ENCODE measurements at places on chromosomes 2 and 18.

DNA sequence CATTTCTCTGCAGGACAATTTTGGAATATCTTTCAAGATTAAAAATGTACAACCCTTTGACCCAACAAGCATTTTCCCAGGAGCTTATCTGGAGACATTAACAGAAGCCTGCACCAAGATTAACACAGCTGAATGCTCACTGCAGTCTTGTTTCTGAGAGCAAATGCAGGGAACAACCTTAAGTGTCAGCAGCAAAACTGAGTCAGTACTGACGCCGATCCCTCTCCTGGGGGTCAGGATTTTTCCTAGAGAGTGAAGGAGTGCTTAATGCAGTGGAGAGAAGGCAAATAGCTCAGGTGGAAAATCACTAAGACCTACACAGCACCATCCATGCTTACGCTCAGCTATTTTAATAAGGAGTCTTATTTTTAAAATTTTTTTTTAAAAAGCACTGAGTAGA is 42.8 kb upstream of the SGPP2 start:
- DNase-seq, result no peak

DNA sequence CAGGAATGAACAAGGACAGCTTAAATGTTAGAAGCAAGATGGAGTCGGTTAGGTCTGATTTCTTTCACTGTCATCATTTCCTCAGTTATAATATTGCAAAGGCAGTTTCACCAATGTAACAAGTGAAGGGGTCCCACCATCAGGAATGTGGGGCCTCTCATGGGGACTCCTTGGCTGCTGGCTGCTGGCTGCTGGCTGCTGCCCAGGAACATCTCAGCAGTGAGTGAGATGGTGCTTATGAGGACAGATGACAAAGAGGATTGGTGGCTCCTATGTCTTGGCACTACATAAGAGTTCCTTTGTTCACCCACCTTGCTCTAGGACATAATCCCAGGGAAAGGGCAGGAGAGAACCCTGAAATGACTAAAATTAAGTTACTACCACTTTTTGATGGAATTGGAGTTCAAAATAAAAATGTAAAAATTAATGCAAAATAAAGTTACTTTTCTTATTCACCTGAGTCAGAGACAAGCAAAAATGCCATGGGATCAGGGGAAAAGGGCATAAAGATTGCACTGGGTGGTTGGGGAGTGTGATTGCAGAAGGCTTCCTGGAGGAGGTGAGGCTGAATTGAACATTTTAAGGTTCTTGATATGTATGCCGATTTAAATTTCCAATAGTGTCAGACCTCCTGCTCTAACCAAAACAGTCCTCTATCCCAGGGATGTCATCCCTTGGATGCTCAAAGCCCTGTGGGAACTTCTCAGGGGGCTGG is 23.4 kb downstream of the TMEM177 start:
- DNase-seq, result no peak

DNA sequence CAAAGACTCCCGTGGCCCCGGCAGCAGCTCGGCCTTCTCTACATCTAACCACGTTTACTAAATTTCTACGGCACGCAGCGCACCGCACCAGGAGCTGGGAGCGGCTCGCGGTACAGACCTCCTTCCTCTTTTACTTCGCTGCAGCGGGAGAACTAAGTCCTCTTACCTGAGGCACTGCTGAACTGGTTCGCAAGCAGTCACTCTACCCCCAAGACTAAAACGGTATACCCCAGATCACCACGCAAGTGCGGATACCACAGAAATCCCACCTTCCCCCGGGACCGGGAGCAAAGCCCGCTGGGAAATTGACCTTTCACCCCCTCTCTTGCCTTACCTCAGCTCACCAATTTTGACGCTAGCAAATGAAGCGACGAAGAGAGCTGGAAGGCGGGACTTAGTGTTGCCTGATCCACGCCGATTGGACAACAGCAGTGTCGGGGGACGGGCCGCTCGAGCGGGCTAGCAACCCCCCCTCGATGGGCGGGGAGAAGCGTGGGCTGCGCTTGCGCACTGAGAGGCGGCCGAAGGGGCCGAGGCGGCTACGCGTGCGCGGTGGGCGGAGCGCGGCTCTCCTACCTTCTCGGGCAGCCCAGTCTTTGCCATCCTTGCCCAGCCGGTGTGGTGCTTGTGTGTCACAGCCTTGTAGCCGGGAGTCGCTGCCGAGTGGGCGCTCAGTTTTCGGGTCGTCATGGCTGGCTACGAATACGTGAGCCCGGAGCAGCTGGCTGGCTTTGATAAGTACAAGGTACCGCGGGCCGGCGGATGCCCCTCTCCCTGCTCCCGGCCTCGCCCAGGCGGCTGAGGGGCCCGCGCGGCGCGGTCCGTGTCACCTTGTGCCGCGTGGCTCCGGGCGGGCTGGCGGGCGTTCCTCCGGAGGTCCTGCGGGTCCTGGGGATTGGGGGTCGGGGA is at the start of gene SELENOI:
Gene SELENOI, plus strand, starts transcription at position 599 of the 909 bp plus-strand sequence. Its CDS starts 90 bp downstream, at position 689.
- DNase-seq, result peak; percentile 99

GRCh38 chr2:239536186-239536585 is 135.4 kb upstream of the HDAC4 start:
- DNase-seq, result no peak

DNA sequence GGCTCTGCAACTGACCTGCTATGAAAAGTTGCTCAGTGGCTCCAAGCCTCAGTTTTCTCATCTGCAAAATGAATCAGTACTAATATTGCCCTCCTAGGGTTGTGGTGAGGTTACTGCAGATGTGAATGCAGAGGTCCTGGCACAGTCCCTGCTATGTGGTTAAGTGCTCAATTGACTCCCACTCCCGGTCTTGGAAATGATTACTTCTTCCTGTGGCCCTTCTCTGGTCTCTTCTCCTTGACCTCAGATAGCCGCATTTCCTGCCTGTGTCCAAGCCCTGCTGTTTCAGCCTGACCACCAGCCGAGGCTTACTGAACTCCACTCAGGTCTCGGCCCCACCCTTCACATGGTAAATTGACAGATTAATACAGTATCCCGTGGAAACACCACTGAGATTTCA is 26.3 kb downstream of the CNGA3 start:
- no peak for DNase-seq

- DNase-seq, result no peak
These were observed 751.1 kb upstream of the FANCL start for GRCh38 chr2:58992062-58992706.

- DNase-seq, result no peak
These were observed 89.8 kb upstream of the BCL2L11 start for GRCh38 chr2:111030945-111031344.

DNA sequence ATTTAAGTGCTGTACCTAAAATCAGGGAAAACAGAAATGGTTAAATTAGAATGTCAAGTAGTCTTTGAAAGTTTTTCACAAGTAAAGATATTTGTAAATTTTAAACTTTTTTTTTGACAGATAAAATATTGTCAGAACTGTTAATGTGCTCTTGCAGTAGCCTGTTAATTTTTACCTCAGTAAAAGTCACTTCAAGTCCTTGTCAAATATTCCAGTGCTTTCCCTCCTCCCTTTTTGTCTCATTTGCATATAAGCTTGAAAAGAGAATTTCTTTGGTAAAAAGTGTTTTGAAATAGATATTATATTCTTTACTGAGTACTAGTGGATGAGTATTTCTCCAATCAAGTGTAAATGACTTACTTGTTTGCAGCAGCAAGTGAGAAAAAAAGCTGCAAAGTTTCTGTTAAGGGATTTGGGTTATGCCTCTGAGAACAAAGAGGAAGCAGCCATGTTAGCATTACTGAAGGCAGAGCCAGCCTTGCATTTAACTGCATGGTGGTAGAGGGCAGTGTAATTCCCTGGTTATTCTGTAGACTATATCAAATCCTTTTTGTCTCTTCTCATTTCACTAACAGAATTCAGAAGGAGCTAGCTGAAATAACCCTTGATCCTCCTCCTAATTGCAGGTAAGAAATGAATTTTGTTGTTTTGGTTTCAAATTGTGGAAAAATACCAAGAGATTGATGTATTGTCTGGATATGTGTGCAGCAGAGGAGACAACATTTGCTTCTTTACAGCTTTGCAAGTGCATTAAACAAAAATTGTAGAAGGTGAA is 3.2 kb downstream of the UBE2E3 start:
- no peak for DNase-seq

- DNase-seq, result no peak
These were observed 694.9 kb downstream of the KCNJ3 start for GRCh38 chr2:155393406-155393805.

GRCh38 chr2:118981632-118982031 is 39.6 kb downstream of the MARCO start:
- DNase-seq, result no peak

DNA sequence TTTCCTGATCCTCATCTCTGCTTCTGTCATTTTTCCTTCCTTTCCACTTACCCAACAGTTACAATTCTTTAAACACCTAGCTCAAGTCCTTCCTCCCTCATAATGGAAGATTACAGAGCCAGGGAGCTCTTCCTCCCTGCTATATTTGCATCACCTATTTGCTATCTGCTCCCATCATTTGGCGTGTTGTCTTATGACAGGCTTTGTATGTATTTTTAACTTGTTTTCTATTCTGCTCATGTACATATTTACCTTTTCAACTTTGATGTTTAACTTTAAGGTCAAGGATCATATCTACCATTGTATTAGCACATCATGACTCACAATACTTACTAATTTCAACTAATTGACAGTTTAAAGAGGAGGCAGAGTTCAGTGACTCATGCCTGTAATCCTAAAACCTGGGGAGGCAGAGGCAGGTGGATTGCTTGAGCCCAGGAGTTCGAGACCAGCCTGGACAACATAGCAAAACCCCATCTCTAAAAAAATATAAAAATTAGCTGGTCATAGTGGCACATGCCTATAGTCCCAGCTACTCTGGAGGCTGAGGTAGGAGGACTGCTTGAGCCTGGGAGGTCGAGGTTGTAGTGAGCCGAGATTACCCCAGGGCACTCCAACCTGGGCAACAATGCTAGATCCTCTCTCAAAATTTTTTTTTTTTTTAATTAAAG is 308.0 kb upstream of the STON1 start:
- no peak for DNase-seq

DNA sequence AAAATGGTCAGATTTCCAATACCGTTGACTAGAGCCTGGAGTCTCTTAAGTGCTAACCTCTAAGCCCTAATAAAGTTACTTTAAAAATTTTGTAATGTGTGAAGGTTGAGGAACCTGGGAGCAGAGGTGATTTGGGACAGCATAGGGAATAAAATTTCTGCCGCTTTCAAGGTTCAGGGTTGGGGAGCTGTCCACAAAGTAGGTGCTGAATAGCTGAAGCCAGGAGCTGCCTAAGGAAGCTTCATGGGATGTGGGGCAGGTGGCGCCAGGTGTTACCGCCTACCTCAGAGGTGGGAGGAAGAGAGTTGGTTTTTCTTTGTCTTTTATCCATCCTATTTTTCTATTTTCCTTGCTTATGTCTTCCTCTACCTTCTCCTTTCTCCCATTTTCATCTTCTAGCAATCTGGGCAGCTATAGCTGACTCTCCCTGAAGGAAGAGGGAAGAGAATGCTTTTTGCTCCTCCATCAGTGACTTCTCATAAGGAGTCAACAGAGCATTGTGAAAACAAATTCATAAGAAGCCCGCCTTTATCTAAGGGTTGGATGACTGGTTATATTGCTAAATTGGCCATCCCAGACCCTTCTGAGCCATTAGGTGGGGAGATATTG is 178.7 kb downstream of the CLIP4 start:
- peak; percentile 21 for DNase-seq

DNA sequence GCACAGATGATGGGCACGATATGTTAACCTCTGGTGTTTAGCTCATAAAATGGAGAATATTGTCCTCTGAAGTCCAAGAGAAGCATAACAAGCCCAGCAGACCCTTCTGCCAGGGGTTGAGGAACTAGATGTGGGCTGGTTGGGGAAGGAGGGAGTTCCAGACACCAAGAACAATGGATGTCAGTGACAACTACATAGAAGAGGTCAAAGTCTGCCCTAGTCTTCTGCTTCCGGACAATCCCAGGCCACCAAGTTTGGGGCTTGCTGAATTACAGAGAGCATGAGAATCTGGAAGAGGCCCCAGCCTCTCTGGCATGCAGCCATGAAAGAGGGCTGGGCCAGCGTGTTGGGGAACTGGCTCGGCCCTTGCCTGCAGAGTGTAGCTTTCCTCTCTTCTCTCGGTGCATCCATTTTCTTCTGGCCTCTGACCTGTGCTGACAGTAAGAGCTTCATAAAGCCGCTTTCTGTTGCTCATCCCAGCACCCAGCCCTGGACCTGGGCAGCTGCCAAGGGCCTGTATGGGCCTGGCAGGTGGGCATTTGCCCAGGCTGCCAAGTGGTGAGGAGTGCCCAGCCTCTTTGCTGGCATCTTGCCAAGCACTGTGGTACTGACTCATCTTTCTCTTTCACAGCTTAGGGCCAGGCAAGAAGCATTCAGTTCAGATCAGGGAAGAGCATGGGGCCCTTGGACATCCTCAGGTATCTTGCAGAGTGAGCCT is 14.6 kb upstream of the LAPTM4A start:
- DNase-seq, result no peak

DNA sequence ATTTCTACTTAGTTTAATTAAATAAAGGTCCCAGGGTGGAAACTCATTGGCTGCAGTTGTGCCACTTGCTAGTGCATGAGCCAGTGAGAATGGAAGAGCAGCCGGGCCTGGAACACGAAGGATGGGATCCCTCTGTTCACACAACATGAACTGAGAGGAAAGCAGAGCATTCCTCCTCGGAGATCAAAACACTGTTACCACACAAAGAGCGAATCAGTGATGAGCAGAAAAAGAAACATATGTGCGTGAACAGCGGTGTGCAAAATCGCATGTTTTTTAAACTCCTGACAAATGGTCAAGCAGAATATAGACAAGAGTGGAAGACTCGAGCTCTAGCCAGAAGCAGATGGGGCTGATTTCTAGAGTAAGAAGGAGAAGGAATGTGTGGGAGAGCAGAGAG is 28.4 kb upstream of the ANKRD44 start:
- DNase-seq, result no peak

DNA sequence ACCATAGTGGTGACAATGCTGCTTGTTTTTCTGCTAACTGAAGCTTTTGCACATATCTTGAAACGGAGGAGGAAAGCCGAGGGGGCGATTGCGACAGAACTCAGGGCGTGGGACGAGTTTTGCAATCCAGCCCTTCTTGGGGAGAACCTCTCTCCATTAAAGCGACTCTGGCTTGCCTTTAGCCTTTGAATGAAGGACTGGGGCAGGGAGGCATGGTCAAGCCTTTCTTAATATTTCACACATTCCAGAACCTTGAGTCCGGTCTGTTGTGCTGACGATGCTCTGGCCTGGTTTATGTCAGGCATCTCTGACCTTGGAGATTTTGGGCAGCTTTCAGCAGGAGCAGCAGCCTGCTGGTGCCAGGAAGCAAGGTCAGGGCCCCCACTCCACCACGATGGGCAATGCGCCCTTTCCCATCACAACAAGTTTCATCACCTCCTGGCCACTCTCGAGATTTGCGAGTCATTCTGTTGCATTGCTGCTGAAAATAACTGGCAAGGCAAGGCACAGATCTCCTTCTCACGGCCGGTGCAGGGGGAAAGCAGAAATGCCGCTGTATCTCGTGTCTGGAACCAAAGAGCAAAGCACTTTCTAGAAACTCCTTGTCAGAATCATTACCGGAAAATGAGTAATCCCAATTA is 10.8 kb downstream of the EMILIN2 start:
- DNase-seq, result peak; percentile 95

- DNase-seq, result no peak
These were observed 17.3 kb downstream of the ALPK2 start for GRCh38 chr18:58611395-58612131.

- no peak for DNase-seq
These were observed 67.3 kb downstream of the ASB1 start for GRCh38 chr2:238493880-238494572.
